ENCODE measurements at places on chromosomes 6 and 20.

GRCh38 chr6:71190809-71191208 is 97.8 kb upstream of the OGFRL1 start:
- no peak for DNase-seq

DNA sequence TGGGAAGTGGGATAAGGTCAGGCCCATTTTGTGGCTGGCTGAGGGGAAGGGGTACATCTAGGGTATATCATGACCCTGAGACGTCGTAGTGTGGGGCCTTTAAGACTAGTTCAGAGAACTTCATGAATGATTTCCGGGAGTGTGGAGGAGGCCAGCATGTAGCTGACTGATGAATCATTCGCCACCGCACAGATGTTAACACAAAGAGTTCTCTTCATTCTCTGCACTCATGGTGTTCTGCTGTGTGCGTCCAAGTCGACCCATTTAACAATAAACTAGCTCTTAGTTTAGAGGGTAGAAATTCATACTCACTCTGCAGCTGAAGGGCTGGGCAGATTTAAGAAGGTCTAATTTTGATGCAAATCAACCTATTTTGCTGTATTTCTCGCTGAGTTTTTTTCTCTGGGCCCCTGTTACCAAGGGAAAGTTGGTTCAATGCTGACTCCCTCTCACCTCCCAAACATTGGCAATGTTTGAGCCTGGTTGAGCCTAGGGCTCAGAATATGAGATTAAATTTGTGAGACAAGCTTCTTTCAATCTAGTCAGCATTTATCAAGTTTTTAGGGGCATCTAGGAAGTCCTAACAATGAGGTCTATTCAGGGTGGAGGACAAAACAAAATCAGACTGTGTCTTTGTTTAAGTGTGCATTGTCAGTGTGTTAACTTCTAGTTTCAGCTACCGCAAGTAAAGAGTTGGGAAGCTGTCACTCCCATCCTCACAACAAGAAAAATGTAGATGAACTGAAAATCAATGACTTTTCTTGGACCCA is 106.8 kb upstream of the CBLN4 start:
- DNase-seq = no peak

DNA sequence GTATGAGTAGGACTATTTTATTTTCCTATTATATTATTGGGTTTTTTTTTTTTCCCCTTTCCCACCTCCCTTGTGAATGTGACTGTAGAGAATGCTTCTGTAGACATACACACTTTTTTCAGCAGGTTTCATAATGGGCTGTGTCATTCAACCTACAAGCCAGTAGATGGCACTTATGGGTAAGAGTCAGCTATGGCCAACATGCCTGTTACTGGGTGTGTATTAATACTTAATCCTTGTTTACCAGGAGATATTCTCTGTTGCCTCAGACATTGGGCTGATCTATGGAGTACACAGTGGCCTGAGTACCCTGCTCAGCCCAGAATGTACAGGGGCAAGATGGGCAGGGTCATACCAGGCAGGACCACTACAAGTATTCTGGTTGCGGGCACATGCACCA is 382.5 kb downstream of the EPHA7 start:
- no peak for DNase-seq

DNA sequence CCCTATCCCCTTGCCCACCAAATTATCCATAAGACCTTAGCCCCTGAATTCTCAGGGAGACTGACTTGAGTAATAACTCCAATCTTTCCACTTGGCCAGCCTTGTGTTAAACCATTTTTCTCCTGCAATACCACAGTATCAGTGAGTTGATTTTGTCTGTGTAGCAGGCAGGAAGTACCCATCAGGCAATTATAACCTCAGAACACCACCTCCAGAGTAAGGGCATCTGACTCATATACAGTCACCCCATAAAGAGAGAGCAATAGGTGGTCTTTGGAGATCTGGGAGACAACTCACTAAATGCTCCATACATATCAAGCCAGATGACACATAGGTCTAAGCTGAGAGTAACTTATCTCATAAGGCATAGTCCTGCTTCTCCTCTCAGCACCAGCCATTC is 83.7 kb downstream of the FILIP1 start:
- DNase-seq = no peak

- no peak for DNase-seq
These were observed 348.8 kb upstream of the PLCB4 start for GRCh38 chr20:8720089-8720488.

DNA sequence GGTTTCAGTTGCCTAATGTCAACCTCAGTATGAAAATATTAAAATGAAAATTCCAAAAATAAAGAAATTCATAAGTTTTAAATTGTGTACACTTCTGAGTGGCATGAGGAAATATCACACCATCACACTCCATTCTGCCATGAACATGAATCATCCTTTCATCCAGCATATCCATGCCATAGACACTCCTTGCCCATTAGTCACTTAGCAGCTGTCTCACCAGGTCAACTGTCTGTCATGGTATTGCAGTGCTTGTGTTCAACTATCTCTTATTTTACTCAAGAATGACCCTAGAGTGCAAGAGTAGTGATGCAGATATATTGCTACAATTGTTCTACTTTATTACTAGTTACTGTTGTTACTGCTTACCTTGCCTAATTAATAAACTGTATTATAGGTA is 712.4 kb downstream of the EPHA7 start:
- DNase-seq = no peak

GRCh38 chr20:51763965-51764602 is 4.1 kb downstream of the ATP9A start:
- no peak for DNase-seq

GRCh38 chr6:169864148-169865020 is 113.0 kb downstream of the ERMARD start:
- DNase-seq = no peak

DNA sequence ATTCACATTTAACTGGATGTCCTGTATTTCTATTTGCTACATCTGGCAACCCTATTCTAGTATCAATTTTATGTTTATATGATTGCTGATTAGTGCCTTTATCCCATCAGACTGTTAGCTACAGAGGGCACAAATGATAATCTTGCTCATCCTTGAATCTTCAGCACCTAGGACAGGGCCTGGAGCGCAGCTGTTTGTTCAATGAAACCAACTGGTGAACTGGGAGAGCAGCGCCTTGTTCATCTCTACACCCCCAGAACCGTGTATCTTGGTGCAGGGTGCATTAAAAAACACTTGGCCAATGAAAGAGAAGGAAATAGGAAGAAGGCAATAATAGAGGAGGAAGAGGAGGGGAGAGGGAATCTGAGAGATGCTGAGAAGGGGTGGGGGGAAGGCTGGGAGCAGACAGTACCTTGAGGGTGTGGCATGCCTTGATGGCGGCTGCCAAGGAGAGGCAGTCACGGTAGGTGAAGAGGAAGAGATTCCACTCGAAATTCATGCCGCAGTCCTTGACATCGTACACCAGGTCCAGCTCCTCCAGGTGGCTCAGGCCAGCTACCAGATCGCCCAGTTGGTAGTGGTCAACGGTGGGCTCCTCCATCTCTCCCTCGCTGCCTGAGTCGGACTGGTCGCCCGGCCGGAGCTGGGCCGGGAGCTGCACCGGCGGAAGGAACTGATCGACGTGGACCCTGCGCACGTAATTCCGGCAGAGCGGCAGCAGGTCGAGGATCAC is 15.5 kb downstream of the TMEM151B start:
- DNase-seq = no peak

DNA sequence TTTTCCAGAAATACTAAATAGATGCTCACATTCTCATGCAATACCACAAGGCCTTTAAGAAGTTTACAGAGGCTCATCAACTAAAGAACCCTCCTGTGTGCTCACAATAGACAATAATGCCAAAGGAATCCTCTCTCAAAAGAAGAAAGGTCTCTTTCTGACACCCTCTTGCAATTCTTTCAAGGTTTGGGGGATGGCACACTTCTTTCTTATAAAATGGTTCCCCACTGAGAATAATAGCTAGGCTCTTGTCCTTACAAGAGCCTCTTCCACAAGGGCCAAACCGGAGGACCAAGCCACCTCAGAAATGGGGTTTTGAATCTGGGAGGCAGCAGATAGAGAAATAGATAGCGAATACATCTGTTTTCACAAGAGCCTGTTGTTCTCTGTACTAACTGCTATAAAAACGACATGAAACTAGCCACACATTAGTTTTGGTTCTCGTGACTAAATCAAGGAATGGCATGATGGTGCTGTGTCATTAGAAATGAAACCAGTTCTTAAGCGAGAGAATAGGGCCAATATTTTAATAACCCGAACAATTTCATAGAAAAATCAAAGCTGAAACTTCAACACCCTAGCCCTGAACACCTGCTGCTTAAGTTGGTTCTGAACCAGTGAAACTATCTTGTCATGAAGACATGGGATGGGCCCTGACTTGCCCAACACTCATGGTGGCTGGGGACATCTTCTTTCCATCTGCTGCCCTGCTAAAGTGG is 81.1 kb downstream of the PRDM1 start:
- DNase-seq = no peak

All from stimulated activated CD4-positive, alpha-beta T cell treated with anti-CD3 and anti-CD28 coated beads, Interleukin-1b, Interleukin-23, amount 100 ng/mL, for 1 hour (primary cell).